ENCODE measurements at places on chromosomes 13 and 19.

- peak; percentile 32 for DNase-seq
Observed at GRCh38 chr19:2239771-2240770, 3.4 kb downstream of the SF3A2 start.

GRCh38 chr13:30616927-30617314 lies 799 bp upstream of the USPL1 start:
- peak; percentile 80 for DNase-seq

GRCh38 chr13:61612192-61612591 lies 196.5 kb upstream of the PCDH20 start:
- DNase-seq = no peak

- DNase-seq = no peak
Observed at GRCh38 chr13:49596221-49596620, 10.9 kb upstream of the RCBTB1 start.

DNA sequence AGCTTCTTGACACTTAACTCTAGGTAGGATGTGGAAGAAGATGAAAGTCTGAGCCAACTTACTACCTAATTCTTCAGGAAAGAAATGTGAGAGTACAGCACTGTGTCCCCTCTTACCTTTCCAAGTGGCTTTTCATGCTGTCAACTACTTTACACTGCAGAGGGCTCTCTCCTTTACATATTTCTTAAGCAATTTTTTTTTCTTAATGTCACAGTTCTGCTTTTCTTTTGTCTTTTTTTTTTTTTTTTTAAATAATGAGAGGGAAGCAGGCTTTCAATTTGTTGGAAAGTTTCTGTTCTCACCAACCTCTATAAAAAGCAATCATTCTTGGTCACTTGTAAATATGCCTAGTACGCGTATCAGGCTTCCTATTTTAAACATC lies 212.7 kb upstream of the MIR17HG start:
- DNase-seq = no peak

DNA sequence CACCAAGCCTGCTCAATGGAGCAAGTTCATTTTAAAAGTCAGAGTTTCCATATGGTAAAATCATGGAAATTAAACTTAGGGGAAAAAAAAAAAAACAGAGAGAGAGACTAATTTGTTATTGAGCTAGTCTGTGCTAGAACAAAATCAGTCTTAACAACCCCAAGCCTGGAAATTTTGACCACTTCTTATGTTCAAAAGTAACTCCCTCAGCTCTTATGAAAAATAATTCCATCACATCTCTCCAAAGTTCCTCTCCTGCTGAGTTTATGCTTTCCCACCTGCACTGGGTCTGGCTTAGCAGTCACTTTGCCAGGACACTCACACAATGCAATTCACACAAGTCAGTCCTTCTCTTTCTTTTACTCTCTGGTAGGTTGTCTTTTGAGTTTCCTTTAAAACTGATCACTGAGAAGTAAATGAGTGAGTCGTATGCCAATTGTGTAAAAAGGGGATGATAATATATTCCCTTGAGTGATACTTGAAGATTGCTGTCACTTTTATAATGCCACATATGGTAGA lies 92.6 kb downstream of the ENOX1 start:
- DNase-seq = no peak

DNA sequence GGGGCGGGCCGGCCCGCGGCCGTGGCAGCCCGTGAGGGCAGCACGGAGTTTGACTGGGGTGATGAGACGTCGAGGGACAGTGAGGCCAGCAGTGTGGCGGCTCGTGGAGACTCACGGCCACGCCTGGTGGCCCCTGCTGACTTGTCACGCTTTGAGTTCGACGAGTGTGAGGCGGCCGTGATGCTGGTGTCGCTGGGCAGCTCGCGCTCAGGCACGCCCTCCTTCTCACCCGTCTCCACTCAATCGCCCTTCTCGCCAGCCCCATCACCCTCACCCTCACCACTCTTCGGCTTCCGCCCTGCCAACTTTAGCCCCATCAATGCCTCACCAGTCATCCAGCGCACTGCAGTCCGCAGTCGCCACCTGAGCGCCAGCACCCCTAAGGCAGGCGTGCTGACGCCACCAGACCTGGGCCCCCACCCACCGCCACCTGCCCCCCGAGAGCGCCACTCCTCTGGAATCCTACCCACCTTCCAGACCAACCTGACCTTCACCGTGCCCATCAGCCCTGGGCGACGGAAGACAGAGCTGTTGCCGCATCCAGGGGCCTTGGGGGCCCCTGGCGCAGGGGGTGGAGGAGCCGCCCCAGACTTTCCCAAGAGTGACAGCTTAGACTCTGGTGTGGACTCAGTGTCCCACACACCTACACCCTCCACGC lies 4.5 kb downstream of the CIC start:
- DNase-seq = peak; percentile 80

- DNase-seq = no peak
Observed at GRCh38 chr13:31998131-31998530, 33.4 kb upstream of the FRY start.

DNA sequence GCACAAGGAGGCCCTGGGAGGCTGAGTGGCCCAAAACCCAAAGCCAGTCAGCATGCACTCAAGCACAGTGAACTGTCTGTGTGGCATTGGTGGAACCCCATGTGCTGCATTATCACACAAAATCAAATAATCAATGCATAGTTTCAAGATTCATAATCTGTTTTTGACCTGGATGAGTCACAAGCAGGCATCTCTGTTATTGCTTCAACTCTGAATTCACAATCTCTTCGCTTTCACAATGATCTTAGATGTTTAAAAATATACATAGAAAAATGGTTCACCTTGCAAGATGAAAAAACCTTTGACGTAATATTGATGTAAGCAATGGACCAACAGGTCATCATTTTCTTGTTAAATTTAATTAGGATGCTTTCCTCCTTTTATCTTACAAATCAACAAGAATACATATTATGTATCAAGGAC lies 455.4 kb downstream of the IRS2 start:
- DNase-seq = no peak

- DNase-seq = peak; percentile 89
Observed at GRCh38 chr19:8307965-8308866, at the start of gene CD320. Gene CD320, minus strand, starts transcription at chr19:8308358. Its CDS starts 68 bp downstream, at chr19:8308290.

DNA sequence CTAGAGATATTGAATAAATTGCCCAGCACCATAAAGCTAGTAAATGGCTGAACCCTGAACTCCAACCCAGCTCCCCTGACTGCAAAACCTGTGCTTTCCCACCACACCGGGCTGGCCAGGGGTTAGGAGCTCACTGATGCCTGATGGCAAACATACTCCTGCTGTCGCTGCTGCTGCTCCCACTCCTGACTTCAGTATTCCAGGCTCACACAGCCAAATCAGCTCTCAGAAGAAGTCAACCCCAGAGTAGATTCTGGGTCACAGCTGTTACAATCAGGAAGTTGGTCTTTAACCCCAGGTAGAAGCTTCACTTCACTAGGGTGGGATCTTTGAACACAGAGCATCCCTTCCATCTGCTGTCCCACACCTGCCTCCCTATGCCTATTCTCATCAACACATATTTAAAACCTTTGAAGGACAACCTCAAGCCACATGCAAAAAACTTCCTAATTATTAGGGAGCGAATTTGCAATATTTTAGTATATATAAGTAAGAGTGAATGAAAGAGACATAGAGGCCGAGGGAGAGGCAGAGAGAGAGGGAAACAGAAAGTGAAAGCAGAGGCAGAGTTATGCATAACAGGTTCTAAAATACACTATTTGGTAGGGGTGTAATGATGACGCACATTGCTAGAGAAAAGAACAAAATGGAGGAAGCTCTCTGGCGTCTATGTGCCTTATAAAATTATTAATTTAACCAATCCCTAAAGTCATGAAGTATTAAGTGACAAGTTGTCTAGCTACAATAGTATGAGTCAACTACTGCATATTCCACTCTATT lies 99.4 kb upstream of the SERP2 start:
- DNase-seq = no peak

DNA sequence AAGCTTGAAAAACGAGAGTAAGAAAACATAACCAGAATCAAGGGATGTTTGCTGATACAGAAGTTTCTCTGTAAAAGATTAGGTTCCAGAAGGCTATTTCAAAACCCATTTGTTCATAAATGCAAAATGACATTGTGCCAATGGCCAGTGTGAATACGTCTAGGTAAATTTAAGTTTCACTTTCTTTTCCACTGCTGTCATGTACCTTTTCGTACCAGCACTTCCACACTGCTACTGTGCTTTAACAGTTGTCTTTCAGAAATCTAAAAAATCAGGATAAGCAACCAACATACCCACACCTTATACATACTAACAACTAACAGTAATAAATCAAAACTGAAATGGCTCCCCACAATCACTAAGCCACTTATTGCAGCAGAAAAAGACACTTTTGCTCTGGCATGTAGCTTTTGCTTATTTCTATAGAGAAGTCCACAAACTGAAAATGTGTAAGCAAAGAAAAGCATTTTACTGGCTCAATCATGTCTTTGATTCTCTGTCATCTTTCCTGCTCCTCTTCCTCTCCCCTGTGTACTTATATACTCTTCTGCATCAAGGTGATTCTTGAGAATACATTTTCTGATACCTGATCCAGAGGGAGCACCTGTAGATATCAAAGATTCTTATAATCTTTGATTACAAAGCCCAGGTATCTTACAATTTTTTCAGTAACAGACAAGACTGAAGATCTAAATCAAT lies 34.3 kb downstream of the ELF1 start:
- DNase-seq = no peak

DNA sequence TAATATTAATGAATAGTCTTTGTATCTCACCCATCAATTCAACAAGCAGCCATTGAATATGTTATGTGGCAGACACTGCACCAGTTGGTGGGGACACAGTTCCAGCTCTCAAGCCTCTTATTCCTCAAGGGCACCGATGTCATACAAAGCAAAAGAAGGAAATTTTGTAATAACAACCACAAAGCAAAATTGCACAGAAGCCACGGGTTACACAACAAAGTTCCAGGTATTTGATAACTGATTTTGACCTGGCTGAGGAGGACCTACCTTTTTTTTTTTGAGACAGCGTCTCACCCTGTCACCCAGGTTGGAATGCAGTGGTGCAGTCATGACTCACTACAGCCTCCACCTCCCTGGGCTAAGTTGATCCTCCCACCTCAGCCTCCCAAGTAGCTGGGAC lies 266.7 kb downstream of the FOXO1 start:
- DNase-seq = no peak

GRCh38 chr19:51333836-51334460 lies 8.0 kb downstream of the VSIG10L start:
- no peak for DNase-seq

- DNase-seq = peak; percentile 59
Observed at GRCh38 chr19:29622166-29623070, 16.3 kb downstream of the POP4 start.

DNA sequence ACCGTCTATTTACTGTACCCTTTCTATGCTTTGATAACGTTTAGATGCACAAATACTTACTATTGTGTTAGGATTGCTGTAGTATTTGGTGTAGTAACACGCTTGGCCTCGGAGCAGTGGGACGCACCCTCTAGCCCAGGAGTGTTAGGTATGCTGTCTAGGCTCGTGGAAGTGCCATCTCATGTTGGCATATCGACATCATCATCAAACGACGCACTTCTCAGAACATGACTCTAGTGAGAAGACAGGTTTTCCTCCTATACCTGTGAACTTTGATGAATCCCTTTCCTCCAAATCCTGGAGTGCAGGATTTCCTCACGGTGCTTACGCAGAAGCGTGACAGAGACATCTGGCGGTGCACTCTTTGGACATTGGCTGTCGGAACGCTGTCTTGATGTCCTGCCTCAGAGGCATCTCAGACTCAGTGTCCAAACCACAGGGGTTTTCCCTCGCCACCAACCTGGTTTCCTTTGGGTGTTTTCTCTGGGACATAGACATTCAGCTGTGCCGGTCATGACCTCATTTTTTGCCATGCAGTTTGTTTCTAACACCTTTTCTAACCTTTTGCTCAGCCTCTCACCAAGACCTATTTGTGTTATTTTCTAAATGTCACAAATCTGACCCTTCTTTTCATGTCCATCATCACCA lies 6.3 kb downstream of the SNRNP70 start:
- no peak for DNase-seq

DNA sequence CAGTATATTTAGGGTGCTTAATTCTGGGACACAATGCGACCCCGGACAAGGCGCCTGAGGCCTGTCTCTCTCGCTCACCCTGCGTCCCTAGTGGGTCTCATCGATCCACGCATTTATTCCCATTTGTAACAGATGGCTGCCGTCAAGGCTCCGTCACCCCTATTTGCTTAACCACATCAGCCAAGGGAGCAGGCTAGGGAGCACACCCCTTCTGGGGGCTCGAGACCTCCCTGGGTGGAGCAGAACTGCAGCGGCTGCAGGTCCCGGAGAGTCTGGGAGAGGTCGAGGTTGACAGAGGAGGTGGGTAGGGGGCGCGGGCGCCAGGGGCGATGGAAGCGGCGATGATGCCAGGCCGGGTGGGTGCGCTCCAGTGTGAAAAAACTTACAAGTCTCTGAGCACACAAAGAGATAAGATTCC lies 507 bp downstream of the ALG5 start:
- DNase-seq = peak; percentile 24

DNA sequence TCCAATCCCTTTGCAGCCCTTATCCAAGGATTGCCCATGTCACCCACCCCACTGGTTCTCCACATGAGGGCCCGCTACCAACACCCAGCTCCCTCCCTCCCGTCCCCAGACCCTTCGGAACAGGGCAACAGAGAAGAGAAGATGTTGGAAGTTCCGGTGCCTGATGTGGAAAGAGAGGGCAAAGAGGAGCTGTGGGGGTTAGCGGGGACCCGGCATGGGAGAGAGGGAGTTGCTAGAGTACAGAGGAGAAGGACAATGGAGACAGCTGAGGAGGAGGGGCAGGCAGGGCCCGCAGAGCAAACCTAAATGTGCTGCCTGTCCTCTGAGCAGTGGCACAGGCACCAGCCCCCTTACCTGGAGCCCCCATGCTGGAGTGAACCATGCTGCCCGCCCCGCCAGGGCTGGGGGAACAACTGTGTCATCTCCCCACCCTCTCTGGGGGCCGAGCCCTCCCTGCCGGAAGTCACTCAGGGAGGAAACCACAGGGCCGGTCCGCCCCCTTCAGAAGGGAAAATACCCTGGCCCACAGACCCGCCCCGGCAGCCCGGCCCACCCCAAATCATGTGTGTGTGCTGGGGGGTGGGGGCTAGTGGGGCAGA lies at the start of gene POU2F2:
Gene POU2F2, minus strand, starts transcription at position 417 of the 599 bp plus-strand sequence. Its CDS starts 35 bp downstream, at position 382.
- peak; percentile 58 for DNase-seq
